ACHN (cell line): ENCODE measurements at places on chromosomes 12 and 14.
A peak's percentile ranks its signal among the peaks of the same experiment; 100 is the strongest.

DNA sequence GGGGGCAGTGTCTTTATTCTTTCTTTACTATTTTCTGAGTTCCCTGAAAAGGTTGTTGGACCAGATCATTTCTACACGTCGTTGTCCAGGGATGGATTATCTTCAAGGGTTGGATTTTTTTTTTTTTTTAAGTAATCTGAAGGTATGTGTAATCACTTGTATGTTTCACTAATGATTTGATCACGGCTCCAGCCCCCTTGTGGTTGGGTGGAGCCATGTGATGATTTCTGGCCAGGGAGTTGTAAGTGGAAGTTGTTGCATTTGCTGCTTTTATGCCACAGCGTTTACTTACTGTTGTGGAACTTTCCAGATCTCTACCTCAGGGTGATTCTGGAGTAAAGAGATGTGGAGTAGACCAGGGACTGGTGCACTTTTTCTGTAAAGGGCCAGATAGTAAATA, 390.3 kb downstream of the AACS start:
- DNase-seq: no peak

GRCh38 chr14:75425446-75425845, 2.4 kb upstream of the JDP2 start:
- no peak for DNase-seq

- DNase-seq: no peak
Observed at GRCh38 chr12:1630827-1631591, 2.0 kb downstream of the WNT5B start.

- DNase-seq: peak; percentile 3
Observed at GRCh38 chr14:95679998-95680735, 6.1 kb upstream of the TCL1B start.

DNA sequence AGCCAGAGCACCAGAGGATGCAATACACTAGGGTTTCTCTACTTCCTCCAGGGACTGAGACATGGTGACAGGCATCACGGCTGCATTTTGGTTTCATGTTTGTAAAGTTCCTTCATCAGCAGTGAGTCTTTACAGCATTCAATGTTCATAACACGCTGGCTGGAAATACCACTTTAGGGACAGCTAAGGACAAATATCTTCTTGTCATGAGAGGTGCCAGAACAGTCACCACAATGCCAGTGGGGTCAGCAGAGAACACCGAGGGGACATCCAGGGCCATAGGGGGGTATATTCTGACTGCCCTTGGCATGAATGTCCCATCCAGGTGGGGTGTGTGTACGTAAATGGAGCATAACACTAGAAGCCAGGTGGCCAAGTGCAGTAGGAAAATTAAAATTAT, 72.3 kb downstream of the CCDC60 start:
- no peak for DNase-seq

- no peak for DNase-seq
Observed at GRCh38 chr14:89598548-89599186, 181.6 kb upstream of the FOXN3 start.

- no peak for DNase-seq
Observed at GRCh38 chr14:74515891-74516412, 22.4 kb downstream of the ISCA2 start.

DNA sequence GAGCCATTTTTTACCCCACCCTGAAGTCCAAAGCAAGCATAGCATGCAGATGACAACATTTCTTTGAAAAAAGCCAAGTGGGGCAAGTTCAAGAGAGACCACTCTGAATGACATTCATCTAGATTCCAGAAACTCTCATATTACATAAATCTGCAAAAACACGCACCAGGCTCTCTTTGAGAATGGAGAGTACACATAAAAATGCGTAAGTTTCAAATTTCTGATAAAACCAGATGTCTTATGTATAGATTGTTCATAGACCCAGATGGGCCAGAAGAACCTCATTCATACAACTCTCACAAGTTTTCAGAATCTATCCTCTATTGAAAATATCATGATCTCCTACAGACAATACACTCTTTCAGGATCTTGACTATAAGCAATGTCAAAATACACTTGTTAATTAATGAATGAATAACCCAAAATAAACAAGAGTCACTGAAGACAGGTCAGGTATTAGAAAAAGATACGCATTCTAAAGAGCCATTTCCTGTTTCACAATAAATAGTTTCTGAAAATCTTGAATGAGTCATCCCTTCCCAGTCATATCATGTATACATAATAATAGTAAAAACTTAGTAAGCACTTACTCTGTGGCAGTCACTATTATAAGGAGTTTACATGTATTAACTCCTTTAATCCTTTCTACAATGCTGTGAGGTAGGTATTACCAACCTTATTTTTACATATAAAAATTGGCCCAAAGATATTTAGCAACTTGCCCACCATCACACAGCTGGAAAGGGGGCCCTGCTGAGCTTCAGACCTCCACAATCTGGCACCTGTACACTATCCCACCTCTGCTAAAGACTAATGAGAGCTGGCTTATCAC, 72.0 kb downstream of the PPP2R5E start:
- DNase-seq: peak; percentile 61

DNA sequence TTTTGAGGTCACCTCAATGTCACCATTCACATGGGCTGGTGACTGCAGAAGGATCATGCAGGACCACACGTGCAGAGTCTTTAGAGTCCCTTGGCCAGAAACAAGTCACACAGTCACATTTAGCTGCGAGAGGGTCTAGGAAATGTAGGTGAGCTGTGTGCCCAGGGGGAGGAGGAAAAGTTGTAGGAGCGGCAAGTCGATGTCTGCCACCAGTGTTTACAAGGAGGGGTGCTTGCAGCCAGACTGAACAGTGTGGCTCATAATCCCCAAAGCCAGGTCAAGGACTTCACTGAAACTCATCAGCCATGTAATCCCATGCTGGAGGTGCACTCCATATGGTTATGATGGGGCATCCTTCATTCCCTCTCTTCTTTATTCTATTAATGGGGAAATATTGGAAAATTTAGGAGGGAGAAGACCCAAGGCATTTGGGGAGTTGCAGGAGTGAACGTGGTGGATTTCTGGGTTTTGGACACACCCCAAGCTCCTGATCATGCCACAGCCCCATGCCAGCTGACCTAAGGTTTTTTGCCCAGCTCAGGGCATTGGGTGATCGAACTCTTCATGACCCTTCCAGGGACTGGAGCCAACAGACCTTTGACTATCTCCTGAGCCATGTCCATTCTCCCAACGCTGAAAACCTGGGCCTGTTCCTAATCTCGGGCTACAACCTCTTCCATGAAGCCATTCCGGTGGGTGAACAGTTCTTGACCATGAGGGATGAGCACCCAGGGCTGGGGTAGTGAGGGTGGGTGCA, 7.2 kb downstream of the DAO start:
- no peak for DNase-seq
